ENCODE measurements at places on chromosomes 3 and 15. TPM values are rescaled to one million over a fixed set of nuclear protein-coding genes. Genes with fewer than 3 reads are reported as not detected.

ITPKA gene
- 18.1 TPM for total RNA-seq

TUSC2 gene
- 17.0 TPM for total RNA-seq

CTDSPL gene
- total RNA-seq = 38.2 TPM

AMIGO3 gene
- not detected for total RNA-seq

FBXO40 gene
- total RNA-seq = under 0.01 TPM
